ENCODE measurements at places on chromosomes 4 and X.

DNA sequence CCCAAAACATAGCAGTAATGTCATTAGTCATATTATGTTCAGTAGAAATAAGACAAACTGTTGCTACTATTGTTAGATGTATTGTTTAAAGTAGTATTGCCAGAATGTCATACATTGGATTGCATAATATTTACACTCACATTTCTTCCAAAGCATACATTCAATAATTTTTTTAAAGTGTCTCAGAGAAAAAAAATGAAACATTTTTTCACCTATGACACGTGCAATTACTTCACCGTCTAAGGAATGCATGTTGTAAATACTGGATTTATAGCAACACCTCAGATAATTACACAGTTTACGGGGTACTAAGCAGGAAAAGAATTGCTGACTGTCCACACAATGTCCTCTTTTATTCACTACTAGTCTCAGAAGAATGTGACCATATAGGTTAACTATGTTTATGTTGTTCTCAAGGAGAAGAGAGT lies 162.1 kb downstream of the PCDH18 start:
- no peak for DNase-seq

DNA sequence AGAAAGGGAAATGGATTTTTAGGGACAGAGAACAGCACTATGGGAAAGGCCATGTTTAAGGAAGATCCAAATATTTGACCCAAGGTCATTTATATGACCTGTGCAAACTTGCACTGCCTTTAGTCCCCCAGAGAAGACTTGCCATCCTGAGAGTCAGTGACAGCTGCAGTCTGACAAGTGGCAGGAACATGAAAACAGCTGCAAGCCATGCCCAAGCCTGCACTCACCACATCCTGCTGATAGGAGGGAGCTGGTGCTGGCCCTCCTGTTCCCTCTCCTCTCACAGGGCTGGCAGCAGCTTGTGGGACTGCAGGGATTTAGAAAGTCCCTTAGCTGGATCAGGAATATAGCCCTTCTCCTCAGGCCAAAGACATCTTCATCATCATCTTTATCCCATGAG lies 187.7 kb downstream of the RAP1GDS1 start:
- no peak for DNase-seq

- no peak for DNase-seq
Observed at GRCh38 chr4:8704632-8705031, 112.1 kb downstream of the CPZ start.

DNA sequence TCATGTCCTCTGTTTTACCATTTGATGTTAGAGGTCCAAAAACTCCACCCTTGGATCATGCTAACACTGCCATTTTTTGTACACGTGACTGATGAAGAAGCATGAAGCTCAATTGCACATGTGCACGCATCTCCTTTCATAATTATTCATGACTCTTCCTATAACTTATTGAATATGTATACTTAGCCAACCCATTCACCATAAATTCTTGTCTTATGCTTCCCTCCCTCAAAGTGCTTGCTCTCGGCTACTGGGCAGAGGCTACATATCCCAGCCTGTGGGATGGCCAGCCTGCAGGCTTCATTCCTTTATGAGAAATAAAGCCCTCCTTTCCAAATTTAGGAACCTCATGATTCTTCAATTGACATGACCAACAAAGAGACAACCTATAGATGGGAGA lies 17.5 kb upstream of the BMP15 start:
- DNase-seq = no peak

DNA sequence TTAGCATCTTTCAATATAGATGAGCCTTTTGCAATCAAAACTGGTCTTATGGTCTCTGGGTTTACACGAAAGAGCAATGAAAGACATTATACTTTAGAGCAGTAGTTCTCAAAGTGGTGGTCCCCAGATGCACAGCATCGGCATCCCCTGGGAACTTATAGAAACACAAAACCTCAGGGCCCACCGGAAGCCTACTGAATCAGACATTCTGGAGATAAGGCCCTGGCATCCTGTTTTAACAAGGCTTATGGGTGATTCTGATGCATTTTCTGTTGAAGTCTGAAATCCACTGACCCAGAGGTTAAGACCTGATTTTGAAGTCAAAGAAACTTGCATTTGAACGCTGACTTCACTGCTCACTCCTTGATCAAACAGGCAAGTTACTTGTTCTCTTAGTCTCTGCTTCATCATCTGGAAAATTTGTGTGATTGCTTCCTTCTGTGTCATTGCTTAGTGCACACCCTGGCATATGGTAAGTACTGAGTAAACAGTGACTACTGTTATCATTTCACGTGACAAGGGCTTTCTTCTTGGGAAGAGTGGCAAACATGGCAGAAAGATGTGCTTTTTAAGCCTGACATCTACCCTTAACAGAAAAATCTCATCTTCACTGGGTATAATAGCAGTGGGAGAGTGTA lies 14.5 kb downstream of the CHRNA9 start:
- no peak for DNase-seq

GRCh38 chrX:39443240-39443639 lies 642.0 kb downstream of the MID1IP1 start:
- DNase-seq = no peak

DNA sequence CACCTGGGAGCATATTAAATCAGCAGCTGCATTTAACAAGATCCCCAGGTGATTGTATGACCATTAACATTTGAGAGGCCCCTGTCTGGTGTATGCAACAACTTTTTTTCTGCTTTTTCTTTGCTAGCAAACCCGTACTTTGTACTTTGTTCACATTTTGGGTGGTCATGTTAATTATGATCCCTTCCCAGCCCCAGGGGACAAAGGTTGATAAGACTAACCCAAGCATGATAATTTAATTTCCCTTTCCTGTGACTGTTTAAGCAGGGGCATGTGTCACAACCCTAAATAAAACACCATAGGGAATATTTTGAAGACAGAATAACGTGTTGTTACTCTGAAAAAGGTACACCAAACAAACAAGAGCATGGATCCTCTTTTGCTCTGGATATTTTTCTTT lies 332.0 kb downstream of the PCDH18 start:
- no peak for DNase-seq

GRCh38 chrX:40849906-40850823 lies 114.8 kb upstream of the MED14 start:
- no peak for DNase-seq

- DNase-seq = no peak
Observed at GRCh38 chr4:122976111-122976510, 53.7 kb upstream of the NUDT6 start.

DNA sequence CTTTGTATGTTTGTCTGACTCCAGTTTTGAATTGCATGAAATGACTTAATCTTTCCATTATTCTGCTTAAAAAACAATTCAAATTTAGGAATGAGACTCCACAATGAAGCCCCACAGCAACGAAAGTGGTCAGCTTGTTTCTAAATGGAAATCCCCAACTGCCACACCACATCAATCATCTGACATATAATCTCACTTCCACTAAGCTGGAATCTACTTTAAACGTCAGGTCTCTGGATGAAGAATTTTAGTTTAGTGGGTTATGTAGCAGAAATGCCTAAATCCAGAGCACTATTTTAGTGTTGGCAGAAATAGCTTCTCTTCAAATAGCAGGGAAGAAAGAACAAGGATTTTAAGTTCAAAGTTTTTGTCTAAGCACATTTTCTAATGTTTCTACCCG lies 1.7 kb upstream of the BMP2K start:
- DNase-seq = no peak

DNA sequence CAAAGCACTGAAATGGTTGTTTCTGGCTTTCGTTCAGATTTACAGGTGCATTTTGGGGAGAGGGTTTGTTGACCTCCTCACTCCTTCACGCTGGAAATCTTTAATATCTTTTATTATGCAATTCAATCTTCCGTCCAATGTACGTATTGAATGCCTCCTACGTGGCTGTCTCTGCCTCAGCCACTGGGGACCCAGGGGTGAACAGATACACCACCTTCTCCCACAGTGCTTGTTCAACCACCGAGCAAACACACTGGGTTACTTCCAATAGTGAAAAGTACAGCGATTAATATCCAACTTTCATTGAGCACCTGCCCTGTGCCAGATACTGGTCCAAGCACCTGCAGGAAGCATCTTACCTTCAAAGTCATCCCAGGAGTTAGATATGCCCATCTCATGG lies 52.1 kb downstream of the NYX start:
- DNase-seq = no peak

DNA sequence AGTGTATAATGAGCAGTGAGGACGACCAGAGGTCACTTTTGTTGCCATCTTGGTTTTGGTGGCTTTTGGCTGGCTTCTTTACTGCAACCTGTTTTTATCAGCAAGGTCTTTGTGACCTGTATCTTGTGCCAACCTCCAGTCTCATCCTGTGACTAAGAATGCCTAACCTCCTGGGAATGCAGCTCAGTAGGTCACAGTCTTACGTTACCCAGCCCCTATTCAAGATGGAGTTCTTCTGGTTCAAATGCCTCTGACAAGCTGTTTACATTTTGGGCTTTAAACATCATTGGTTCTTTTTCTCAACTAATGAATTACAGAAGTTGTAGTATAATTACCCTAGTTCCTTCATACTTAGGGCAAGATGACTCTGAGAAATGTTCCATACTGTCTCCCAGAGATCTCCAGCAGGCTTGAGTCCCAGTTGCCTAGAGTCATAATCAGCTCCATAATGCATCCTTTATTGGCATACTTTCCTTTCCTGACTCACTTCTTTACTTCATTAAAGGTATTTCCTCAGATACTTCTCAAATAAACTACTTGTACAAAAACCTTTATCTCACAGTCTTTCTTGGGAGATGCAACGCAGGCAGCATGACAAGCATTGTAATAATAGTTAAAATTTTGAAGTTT lies 136.5 kb downstream of the KDM6A start:
- no peak for DNase-seq

DNA sequence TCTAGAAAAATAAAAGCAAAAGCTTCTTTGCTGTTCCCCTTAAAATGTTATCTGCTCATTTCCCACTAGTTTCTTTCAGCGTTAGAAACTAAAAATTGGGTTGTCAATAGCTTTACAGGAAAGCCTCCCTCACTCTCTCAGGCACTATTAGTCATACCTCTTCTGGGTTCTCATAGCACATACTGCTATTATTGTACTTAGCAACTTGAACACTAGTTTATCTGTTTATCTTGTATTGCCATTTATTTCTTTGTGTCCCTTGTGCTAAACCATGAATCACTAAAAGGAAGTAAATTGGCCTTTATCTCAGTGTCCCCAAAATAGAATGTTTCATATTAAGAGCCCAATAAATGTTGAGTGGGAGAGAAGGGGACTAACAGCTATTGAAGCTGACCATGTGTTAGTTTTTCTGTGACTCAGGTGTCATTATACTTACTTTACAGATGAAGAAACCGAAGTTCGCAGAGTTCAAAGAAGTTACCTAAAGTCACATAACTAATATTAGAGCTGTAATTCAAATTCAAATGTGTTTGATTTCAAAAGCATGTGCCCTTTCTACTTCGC lies 124.8 kb upstream of the CITED1 start:
- no peak for DNase-seq
